ENCODE measurements at places on chromosomes 2 and 18.

GRCh38 chr2:154495455-154495868, 203.0 kb upstream of the KCNJ3 start:
- no peak for DNase-seq

DNA sequence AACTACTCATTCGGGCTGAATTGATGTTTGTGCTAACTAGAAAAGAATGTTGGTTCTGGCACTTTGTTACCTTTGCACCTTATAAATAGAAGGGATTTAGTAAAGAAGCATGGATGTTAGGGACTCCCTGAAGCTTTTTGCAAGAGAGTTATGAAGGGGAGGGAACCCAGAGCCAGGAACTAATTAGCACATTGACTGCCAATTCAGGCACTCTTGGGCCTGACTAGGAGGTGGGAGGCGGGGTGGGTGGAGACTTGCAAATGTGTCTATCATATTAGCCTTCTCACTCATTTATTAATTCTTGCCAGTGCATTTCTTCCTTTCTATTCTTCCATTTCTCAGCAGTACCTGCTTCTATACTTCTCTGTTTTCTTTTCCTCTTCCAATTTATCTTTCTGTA, 1022.4 kb downstream of the TMEM182 start:
- DNase-seq: no peak

- DNase-seq: no peak
These were observed 483.4 kb downstream of the RNF144A start for GRCh38 chr2:7400628-7401027.

DNA sequence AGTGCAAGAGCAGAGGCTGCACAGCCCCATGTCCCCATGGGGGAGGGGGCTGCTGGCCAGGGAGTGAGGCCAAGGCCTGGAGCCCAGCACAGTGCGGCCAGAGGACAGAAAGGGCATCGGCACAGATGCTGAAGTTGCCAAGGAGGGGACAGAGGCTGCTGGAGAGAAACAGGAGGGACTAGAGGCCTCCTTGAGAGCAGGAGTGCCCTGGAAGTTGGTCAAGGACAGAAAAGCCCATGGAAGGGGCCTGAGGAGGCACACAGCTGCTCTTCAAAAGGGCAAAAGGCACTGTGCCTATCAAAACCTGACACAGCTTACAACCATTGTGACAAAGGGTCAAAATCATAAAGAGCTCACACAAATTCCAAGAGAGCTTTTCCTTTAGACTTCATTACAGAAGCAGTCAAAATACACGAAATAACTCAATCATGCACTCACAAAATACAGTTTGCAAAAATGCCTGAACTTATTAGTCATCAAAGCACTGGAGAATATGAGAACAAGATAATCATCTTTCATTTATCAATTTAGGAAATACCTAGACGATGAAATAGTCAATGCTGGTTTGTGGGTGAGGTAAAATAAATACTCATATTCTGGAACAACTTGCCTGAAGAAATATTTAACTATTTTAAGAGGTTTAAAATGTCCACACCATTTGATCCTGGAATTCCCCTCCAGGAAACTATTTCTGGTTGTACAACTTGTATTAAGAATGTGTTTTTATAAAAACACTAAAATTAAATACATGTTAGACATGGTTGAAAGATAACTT, 79.6 kb downstream of the USP40 start:
- no peak for DNase-seq

DNA sequence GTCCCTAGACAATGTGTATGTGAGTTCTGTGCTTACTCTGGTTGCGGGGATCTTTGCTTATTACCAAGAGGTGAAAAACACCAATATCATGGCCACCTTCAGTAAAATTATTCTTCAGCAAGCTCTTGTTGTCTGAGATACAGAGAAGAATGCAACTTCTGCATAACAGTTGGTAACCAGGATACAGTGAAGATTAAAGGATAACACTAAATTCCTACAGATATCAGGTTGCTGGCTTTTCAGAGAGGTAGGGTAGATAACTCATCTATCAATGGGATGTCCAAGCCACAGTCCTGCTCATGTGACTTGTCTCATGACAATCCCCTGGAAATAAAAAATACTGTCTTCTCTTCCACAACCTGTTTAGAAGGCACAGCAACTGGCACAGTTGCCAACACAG, 308.5 kb downstream of the TNS1 start:
- no peak for DNase-seq

- no peak for DNase-seq
These were observed 30.6 kb downstream of the ITGB6 start for GRCh38 chr2:160169471-160169870.

DNA sequence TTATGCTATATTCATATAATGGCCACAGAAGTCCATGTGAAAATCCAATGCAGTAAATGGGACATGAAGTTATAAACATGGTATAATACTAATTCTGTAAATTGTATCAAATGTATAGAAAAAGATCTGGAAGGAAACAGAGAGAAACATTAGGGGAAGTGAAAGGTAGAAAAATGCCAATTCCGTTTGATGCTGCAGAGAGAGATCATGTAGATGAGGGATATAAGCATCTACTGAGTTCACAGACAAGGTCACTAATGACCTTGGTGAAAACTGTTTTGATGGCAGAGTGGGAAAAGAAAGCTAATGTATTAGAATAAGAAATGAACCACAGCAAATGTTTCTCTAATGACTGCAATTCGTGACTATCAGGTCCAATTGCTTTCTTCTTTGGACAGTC, 56.0 kb downstream of the BARD1 start:
- no peak for DNase-seq

DNA sequence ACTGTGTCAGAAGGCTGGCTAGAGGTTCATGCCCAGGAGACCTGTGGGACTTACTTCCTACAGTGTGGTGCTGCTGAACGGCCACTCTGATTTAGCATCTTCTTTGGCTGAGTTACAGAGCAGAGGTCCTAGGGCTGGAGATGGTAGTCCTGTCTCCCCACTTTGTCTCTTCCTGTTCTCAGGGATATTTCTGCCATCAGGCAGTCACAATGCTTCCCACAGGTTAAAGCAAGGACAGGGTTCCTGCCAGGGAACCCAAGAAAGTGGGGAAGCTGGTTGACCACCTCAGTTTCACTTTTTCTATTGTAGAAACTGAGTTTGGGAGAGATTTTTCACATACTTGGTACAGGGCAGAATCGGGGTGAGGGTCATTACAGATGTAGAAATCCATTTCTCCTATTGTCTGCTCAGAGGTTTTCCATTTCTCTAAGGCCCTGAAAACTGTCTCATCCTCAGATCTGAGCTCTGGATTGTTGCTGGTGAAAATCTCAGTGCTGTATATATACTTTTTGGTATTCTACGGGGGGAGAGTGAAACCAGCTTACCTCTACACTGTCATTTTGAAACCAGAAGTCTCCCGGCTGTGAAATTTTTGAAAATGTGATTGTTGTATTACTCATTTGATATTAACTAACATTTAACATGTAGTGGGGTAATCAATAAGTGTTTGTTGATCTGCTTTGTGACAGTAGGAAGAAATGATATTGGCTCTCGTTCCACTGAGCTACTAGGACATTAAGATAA, 37.0 kb upstream of the MEP1B start:
- no peak for DNase-seq

- no peak for DNase-seq
These were observed 5.0 kb upstream of the APCDD1 start for GRCh38 chr18:10449396-10449795.

GRCh38 chr18:74410441-74410992, 46.6 kb downstream of the DIPK1C start:
- DNase-seq: no peak

DNA sequence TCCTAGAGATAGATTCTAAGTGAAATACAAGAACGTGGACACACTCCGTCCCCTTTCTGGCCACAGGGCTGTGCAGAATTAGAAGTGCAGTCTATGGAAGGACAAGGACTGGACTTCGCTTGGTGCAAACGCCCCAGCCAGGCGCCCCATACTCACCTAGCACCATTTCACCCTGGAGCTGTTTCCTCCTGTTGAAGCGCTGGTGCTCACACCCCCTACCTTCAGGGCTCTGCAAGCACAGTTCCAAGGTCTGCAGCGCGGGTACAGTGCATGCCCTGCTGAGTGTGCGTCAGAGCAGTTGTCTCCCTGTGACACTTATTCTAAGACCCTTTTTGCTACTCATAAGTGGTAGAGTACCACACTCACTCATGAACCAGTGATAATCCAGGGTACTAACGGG, 3.0 kb downstream of the HPCAL1 start:
- DNase-seq: no peak

GRCh38 chr2:105864262-105864661, 119.5 kb downstream of the NCK2 start:
- DNase-seq: no peak

DNA sequence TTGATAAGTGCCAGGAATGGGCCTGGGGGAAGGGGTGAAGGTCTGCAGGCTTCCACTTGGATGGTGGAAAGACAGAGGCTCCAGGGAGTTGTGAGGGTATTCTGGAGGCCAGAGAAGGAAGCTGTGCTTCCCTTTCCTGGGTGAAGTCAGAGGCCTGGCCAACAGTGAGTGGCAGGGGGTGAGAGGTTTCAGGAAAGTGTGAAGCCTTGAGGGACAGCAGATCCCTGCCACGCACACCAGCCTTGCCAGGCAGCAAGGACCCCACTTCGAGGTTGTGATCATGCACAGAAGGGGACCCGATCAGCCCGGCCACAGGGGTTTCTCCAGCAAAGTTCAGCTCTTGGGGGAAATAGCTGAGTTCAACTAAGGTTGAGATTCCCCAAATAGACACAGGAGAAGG, 66.5 kb downstream of the SMAD7 start:
- DNase-seq: no peak

GRCh38 chr2:102788885-102789260, 27.0 kb downstream of the TMEM182 start:
- no peak for DNase-seq

DNA sequence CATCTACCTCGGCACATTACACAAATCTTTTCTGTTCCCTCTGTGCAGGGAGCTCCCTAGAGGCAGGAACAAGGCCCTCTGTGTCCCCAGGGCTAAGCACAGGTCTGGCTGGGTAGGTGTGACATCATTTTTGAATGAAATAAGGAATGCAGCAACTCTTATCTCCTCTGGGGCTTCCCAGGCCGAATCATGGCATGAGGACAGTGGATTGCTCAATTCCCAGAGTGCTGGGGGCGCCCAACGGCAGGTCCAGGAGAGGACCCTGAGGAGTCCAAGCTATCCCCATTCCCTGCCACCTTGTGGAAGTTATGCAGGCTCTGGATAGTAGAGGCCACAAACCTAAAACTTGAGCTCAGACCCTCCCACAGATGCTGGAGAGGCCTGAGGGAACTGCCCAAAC, 158.0 kb upstream of the RAB6C start:
- no peak for DNase-seq

GRCh38 chr18:79930020-79930642, 21.3 kb downstream of the SLC66A2 start:
- DNase-seq: no peak

GRCh38 chr2:120760446-120761135, 24.9 kb downstream of the GLI2 start:
- no peak for DNase-seq

DNA sequence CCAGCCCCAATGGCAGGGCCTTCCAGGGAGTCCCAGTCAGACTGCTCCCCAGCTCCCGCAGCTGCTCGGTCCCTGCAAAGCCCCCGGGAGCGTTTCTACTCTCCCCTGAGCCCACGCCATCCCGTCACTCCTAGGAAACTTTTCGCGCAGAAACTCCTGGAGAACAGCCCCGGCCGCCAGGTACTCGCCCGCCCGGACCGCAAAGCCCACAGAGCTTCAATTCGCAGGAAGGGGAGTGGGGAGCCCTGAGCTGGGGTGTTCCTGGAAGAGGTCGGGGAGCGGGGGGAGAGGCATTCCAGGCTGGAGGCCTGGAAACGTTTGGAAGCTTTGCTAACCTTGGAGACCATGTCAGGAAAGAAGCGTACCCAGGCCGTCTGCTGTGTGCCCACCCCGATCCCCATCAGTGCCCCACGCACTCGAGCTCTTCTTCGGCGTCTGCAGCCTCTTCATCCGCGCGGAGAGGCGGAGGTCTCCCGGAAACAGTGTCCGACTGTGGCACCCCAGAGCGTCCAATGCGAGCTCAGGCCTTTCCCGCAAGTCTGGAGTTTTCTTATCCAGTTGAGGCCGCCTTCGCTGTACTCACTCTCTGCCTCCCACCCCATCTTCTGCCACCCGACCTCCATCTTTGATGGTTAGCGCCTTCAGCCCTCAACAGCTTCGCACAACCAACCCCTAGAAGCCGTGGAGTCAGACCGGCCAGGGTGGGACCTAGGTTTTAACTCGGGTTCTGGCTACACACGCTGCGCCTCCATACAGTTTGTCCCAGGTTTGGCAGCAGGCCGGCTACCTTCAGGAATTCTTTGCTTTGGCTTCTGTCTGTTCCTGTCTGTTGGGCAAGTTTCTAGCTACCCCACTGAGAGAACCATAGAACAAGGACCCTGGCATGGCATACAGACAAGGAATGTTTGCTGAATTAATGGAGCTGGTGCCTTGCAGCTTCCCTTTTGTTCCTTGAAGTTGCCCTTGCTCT, 3.7 kb downstream of the PCGF1 start:
- DNase-seq: no peak

DNA sequence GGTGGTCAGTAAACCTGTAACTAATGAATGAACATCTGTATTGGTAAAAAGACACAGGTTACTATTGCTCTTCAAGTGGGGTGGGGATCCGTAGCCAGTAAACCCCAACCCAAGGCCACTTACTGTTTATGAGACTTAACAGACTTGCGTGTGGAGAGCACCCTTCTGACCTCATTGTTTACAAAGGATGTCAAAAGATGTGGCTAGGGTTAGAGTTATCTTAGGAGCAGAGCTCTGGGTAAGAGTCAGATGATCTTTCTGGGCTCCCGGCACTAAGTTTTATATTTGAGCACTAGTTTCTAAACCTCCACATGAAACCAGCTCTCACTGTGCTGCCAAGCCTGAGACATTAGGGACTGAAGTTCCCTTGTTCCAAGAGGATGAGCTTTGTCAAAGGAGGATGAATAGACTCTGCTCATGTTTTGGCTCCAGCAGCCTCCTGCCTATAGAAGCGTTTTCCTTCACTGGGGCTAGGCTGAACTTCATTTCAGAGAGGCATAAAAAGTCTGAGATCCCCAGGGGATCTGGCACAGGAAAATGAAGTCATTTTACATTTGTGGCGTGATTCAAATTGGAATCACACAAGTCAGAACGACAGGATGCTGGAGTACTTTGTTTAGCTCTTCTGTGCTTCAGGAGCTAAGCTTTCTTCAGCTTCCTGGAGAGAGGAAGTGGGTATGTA, 403.1 kb upstream of the TRIB2 start:
- no peak for DNase-seq

DNA sequence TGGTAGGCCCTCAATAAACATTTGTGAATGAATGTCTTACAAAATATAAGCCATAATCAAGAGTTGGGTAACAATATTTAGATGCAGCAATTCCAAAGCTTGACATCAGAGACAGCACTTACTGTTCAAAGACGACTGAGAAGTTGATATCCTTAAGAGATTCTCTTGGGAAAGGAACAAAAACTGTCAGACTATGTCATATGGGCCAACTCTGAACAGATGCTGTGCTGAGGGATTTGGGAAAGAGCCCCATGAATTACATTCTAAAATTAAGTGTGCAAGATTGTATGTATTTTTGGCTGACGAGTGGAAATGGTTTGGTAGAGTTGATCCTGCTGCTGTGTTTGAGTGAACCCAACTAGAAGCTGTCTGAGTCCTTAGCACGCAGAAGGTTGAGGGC, 250.7 kb upstream of the LINC00305 start:
- no peak for DNase-seq

All from stimulated activated CD4-positive, alpha-beta T cell treated with anti-CD3 and anti-CD28 coated beads, Interleukin-1b, Interleukin-23, amount 100 ng/mL, for 1 hour (primary cell).